Esophagus squamous epithelium (tissue), 5 donors: ENCODE measurements at places on chromosomes 1 and 21.

DNA sequence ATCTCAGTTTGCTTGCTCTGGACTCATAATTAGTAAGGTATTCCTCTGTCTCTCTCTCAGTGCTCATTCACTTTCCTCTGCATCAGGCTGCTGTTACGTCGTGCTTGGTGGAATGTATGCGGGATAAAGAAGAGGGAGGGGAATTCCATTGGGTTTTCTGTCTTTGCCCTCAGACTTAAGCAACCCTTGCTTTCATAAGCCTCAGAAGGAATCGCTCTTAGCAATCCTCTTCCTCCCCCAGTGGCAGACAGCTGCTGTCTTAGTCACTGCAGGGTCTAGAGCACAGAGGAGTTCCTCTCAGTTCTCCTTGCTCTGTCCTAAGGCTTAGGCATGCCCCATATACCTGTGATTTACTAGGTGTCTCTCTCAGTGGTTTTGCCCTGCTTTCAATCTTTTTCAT lies 19.1 kb upstream of the NTMT2 start:
- no peak for DNase-seq

DNA sequence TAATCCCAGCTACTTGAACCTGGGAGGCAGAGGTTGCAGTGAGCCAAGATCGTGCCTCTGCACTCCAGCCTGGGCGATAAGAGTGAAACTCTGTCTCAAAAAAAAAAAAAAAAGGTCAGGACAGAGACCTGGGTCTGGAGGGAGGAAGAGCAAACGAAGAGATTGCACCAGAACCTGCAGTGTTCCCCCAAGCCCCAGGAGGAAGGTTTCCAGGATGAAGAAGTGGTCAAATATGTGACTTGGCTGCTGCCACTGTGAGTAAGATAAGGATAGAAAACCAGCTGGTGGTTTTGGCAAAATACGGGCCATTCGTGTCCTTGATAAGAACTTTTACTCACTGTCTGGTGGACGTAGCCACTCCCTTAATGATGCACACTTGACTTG lies 42.2 kb downstream of the CLDN14 start:
- DNase-seq = no peak

- DNase-seq = no peak
Measured at GRCh38 chr1:38584448-38585355, 274.9 kb downstream of the RRAGC start.

DNA sequence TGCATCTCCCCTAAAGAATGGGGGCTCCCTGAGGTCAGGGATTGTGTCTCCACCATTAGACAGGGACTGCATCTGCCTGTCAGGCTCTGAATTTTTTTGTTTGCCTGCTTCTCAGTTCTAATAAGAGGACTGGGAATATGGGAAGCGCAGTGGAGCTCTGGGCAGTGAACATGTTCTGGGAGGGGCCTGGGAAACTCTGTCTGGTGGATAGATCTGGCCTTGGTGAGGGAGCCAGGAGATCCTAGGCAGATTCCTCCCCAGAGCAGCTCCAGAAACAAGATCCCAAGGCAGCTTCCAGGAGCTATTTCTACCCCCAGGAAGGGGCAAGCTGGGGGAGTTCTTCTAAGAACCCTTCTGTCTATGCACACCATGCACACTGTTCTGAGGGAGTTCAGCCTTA lies 12.6 kb upstream of the MYOG start:
- DNase-seq = no peak

DNA sequence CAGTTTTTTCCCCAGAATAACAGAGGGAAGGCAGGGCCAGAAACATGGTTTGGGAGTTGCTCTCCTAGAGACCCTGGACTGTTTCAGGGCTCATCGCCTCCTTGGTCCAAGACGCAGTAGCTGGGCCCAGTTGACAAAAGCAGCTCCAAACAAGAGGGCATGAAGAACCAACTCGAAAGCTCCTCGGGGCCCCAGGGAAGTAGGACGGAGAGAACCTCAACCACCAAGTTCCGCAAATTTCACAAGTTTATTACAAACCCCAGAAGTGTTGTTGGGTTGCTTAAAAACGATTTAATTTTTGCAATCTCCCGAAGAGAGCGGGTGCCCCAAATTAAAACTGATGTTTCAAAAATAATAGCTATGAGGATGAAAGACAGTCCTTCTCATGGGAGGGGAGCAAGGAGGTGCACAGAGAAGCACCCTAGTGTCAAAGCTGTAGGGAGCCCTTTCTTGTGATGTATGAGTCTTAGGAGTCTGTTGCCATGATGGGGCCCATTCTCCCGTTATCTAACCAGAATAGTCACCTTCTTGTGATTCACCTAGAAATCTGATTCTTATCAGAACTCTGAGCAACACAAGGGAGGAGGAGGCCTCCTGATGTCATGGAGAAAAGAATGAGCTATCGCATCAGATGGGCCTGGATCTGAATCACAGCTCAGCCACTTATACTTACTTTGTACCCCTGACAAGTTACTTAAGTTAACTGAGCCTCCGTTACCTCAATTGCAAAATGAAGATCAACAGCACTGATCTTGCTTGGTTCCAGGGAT lies 165.7 kb upstream of the IRF2BP2 start:
- no peak for DNase-seq

GRCh38 chr1:112877750-112878149 lies 78.2 kb downstream of the SLC16A1 start:
- DNase-seq = no peak

DNA sequence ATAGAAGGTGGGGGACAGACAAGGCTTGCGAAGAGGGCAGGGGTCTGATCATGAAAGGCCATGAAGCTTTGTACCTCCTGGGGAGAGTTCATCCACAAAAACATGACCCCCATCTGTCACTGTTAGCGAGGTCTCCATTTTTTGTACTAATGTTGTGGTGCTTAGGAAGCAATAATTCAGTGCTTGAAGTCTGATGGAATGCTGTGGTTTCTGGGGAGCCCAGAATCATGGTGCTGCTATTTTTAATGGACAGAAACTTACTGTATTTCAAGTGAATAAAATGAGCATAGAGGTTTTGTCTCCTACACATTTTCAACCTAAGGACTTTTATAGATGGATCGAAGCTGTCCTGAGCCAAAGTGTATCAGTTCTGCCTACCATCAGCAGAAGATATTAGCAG lies 28.2 kb upstream of the RGL1 start:
- no peak for DNase-seq

DNA sequence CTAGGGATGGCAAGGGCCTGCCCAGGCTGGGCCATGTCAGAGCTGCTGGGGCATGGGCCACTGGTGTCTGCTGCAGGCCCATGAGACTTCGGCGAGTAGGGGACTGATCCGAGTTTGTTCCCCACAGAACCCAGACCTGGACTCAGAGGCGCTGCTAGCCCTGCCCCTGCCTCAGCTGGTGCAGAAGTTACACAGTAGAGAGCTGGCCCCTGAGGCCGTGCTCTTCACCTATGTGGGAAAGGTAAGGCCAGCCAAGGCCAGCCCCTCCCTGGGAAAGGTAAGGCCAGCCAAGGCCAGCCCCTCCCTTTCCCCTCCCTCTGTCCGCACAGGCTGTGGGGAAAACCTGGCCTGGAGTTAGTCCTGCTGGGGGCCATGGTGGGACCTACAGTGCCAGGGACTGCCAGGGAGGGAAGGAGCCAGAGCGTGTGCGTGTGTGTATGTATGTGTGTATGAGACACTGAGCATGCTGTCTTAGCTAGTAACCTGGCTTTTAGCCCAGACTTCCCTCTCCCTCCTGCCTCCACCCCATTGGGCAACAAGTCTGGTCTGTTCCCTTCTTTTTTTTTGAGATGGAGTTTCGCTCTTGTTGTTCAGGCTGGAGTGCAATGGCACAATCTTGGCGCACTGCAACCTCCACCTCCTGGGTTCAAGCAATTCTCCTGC lies 8.0 kb downstream of the FAAH start:
- DNase-seq = no peak

DNA sequence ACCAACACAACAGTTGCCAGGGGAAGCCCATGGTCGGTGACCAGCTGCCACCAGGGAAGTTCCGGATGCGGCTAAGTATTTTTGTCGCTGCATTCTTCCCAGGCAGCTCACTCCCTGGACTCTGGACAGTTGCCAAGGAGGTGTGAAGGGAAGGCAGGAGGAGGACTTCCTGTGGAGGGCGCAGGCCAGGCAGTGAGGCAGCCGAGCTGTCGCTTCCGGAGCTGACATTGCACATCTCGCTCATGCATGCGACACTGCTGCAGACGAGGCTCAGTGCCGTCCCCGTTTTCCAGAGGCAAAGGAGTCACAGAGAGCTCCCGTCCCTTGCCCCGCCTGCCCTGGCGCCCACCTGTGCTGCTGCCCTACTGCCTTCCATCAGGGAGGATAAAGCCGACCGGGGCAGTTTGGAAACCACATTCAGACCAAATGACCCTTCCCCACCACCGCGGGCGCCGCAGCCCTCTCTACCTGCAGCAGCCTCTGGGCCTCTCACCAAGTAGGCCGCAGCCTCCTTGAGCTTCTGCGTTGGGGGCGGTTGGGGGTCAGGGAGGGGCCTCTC lies 81.4 kb downstream of the NENF start:
- DNase-seq = no peak

GRCh38 chr1:172781513-172782140 lies 122.7 kb downstream of the FASLG start:
- DNase-seq = no peak

DNA sequence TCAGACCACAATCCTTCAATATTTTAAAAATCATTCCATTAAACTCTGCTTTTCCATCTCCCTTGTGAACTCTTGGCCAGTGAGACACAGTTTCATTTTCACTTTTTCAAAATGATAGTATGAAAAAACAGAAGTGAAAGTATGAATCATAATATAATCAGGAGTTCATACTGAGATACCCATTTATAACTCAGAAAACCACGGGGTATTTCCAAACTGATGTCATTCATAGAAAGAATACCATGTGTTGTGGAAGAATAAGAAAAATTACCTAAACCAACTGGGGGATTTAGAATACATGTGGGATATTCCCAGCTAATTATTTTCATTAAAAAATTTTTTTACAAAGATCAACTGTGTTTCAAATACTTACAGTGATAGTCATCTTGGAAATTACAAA lies 149.9 kb downstream of the MRPL39 start:
- DNase-seq = no peak

DNA sequence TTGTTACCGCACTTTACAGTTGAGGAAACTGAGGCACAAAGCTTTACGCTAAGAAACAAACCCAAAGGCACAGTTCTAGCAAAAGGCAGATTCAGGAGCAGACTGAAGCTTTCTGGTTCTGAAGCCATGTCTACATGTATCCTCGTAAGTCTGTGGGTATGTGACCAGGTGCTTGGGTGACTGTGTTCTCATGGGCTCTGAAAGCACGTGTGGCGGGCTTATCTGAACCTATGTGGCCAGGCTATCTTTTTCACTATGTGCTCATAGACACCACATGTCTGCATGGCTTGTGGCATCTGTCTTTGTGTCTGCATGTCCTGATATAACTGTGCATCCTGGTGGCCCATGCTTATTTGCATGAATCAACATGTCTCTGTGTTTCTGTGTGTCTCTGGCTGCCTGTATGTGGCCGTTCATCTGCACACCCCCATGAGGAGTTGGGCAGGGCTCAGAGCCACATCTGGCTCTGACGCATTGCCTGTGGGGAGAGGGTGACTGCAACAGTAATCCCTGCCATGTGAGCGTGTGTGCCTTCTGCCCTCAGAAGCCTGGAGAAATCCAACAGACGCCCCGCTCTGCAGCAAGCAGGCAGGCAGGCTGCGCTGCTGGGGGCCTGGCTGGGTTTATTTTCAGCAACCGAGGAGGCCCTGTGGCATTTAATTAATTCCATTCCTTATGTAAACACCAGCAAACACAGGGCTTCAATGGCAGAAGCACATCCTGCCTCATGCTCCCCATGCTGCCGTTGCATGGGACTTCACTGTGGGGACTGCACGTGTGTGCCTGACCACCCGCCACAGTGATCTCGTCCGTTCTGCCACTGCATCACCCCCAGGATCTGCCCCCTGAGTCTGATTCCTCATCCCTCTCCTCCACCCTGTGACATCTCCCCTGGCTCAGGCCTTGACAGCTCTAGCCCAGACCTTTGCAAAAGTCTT lies 115.4 kb downstream of the TRABD2B start:
- no peak for DNase-seq

GRCh38 chr21:46465651-46466050 lies 7.0 kb downstream of the DIP2A start:
- DNase-seq = no peak

- no peak for DNase-seq
Measured at GRCh38 chr1:6179564-6180175, 451 bp downstream of the CHD5 start.

GRCh38 chr1:175784831-175785230 lies 41.4 kb upstream of the TNR start:
- no peak for DNase-seq

- DNase-seq = no peak
Measured at GRCh38 chr1:31144442-31144841, 78.9 kb upstream of the PUM1 start.

DNA sequence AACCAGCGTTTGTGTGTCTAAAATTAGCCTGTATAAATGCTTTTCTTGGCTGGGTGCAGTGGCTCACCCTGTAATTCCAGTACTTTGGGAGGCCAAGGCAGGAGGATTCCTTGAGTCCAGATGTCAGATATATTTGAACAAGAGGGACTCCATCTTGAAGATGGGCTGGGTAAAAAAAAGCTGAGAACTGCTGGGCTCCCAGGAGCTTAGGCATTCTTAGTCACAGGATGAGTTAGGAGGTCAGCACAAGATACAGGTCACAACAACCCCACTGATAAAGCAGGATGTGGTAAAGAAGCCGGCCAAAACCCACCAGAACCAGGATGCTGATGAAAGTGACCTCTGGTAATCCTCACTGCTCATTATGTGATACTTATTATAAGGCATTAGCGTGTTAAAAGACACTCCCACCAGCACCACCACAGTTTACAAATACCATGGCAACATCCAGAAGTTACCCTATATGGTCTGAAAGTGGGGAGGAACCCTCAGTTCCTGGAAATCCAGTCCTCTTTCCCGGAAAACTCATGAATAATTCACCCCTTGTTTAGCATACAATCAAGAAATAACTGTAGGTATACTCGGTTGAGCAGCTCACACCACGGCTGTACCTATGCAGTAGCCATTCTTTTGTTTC lies 36.2 kb upstream of the ZNF496 start:
- DNase-seq = no peak

DNA sequence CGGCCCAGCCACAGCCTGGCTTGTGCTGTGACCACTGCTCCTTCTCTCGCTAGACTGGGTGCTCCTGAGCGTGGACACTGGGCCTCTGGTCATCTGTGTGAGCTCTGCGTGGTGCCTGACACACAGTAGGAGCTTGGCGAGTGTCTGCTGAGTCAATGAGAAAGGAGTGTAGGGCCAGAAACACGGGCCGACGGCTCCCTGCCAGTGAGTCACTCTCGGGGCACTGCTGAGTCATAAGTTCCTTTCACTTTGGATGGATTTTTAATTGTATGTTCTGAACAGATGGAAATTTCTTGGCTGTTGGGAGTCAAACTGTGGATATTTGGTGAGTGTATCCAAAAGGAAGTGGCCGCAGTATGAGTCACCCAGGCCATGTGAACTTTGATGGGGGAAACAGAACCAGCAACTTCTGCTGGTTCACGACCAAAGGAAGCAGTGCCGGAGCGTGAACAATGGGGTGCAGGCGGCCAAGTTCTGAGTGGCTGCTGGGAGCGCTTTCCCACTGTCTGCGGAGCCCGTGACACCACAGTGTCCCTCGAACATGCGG lies 41.0 kb upstream of the COL18A1 start:
- DNase-seq = no peak

GRCh38 chr1:9689971-9690381 lies 38.4 kb downstream of the PIK3CD start:
- no peak for DNase-seq

- DNase-seq = no peak
Measured at GRCh38 chr1:11418056-11418455, 60.9 kb upstream of the DISP3 start.
